Diencephalon (tissue), 1 donor: ENCODE measurements at places on chromosomes 5 and 9. TPM values are rescaled to one million over a fixed set of nuclear protein-coding genes. Genes with fewer than 3 reads are reported as not detected.

Gene HMCN2
- 0.46 TPM for total RNA-seq

Gene PDE6A
- not detected for total RNA-seq

Gene RANBP17
- total RNA-seq = 189 TPM

Gene CNTNAP3B
- total RNA-seq = 39.7 TPM

Gene ANKH
- total RNA-seq = 50.3 TPM

Gene RNF208
- 1.8 TPM for total RNA-seq

Gene ECM2
- 5.3 TPM for total RNA-seq
